MG63 (cell line): ENCODE measurements at places on chromosomes 12 and 14. TPM values are rescaled to one million over a fixed set of nuclear protein-coding genes. Genes with fewer than 3 reads are reported as not detected.

Gene P3H3
- total RNA-seq, result 19.4 and 45.6 TPM in 2 replicates

Gene C1QL4
- 0.10 TPM in 1 of 2 replicates, not detected in the other for total RNA-seq

Gene EIF2S3B
- 1.8 and 4.8 TPM in 2 replicates for total RNA-seq

Gene ISM2
- not detected in 2 replicates for total RNA-seq

Gene KCNJ8
- total RNA-seq, result not detected in 2 replicates

Gene IAPP
- total RNA-seq, result not detected in 2 replicates

Gene SLC8A3
- total RNA-seq, result not detected in 2 replicates

Gene CLEC7A
- total RNA-seq, result not detected in 2 replicates

Gene ADGRD1
- total RNA-seq, result 0.89 and 5.3 TPM in 2 replicates

Gene LRRC10
- total RNA-seq, result not detected in 2 replicates
